Erythroblast (primary cell): ENCODE measurements at places on chromosomes 12 and 14.

DNA sequence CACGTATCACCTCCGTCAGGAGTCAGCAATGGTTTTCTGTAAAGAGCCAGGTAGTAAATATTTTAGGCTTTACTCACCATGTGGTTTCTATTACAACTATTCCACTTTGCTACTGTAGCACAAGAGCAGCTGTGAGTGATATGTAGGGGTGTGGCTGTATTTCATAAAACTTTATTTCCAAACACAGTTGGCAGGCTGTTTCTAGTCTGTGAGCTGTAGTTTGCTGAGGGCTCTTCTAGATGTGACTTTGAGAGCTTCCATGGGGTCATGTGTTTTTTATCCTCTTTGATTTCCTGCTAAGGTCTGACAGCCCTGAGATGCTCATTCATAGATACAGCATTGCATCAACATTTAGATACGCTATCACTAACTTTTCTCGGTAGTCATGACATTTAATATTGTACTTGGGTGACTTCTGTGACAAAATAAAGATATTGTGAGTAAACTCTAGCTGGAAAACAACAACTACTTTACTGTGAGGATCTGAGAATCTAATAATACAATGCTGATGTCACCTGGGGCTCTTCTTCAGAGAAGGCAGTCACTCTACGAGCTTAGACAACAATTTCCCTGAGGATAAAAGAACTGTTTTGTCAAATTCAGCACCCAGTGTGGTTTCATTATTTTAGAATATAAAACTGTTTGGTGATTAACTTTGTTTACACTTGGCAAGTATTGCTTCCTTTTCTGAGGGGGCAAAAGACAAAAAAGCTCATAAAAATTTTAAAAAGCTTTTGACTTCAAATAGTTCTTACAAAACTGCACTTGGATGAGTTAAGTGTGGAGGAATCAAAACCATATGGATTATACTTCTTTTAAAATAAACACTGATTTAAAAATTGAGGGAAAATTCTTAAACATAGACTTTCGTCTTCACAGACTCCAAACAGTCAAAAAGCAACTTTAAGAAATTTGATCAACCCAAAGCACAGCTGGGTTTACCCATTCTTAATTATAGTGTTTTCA, 231.2 kb upstream of the DCN start:
- no peak for DNase-seq

GRCh38 chr12:13539051-13539450, 342.5 kb downstream of the EMP1 start:
- DNase-seq: no peak

GRCh38 chr14:95136631-95137030, 20.7 kb downstream of the DICER1 start:
- DNase-seq: no peak

- DNase-seq: no peak
These were observed 31.2 kb upstream of the KLC1 start for GRCh38 chr14:103597623-103598377.

GRCh38 chr12:42886160-42886559, 296.6 kb upstream of the PRICKLE1 start:
- no peak for DNase-seq

GRCh38 chr12:58310809-58311622, 369.6 kb downstream of the ATP23 start:
- DNase-seq: peak; percentile 20

GRCh38 chr12:103783744-103784664, 57.0 kb downstream of the NT5DC3 start:
- DNase-seq: no peak

DNA sequence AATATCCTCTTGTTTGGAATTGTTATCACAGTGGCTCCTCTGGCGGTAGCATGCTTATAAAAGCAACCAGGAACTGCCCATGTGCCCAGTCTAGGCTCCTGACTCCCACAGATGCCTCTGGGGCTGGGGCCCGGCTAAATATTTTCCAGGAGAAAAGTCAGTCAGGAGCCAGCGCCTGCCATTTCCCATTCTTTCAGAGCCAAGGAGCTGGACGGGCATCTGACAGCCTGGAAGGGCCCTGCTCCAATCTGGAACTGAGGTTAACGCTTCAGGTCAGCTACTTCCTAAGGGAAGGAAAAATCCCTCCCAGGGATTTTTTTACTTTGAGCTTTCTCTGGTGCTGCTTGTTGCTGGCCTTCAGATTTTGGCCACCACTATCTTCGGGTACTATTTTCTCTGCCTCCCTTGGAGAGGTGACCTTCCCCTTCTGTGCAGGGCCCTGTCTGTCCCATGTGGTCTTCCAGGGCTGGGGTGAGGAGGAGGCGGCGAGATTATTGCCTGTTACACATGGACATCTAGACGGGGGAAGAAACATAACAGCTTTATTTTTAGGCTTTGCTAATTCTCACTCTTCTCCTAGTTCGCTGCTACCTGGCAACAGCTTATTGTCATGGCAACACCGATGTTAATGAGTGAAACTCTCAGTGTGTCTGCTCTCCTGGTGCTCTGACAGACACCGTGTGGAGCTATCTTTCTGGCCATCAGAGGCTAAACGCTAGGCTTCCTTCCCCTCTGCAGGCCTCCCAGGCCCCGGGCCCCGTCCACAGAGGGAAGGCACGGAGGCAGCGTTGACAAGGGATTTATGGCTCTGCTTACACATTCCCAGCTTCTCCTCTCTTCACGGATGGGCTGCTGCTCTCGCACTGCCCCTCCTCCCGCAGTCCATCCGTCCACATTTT, 160.4 kb downstream of the CACNA1C start:
- no peak for DNase-seq

GRCh38 chr14:66649498-66649897, 141.6 kb downstream of the GPHN start:
- DNase-seq: peak; percentile 15

GRCh38 chr14:52402812-52403526, 88.9 kb downstream of the PTGER2 start:
- no peak for DNase-seq

DNA sequence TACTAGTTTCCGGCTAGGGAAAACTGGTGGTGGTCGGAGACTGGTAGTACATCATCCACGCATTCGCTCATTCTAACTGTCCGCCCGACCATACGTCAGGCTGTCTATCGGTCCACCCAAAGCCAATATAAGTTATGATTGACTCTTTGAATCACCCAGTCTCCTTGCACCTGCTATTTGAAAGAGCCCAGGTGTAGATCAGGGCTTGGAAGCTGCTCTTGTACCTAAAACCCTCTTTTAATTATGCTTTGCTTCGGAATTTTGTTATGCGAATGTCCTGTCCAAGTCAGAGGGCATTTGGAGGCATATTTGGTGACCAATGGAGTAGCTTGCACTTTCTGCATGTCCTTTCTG, 5.7 kb upstream of the NKX2-1 start:
- DNase-seq: no peak

DNA sequence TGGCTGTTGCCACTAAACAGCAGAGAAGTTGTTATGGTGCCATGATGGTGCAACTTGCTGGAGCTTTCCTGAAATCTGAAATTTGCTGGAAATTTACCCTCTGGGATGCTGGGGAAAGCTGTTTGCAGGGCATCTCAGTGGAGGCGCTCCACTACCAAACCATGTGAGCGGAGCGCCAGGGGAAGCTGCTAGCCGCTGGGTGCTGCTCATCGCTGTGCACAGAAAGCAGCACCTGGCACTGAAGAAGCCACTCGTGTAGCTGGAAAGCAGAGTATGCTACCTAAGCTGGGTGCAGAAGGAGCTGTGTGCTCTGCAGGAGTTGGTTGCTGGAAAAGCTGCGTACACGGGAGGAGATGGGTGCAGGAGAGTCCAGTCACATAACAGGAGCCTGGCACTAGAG, 53.0 kb downstream of the MSRB3 start:
- no peak for DNase-seq

GRCh38 chr12:82655751-82656150, 31.0 kb upstream of the TMTC2 start:
- DNase-seq: no peak

- peak; percentile 60 for DNase-seq
These were observed 708 bp downstream of the FAR2 start for GRCh38 chr12:29149691-29150281.

GRCh38 chr12:56718149-56718548, 7.0 kb downstream of the NACA start:
- DNase-seq: no peak

GRCh38 chr14:99063620-99064225, 208.3 kb downstream of the BCL11B start:
- DNase-seq: no peak

DNA sequence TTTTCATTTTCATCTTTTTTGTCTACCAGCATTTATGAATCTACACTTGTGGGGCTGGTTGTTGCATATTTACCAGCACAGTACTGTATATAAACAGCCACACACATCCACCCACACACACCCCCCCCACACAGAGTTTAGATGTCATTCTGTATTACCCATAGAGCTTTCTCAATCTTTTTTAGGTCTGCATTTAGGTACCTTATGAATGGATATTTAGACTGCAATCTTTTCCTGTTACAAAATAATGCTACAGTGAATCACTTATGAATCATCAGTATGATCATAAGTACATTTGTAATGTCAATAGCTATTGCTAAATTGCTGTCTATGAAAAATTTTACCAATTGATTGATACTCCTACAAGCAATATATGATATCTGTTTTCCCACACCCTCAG, 67.3 kb upstream of the STK38L start:
- DNase-seq: no peak

GRCh38 chr14:24063263-24063836, 8.0 kb upstream of the CPNE6 start:
- no peak for DNase-seq

DNA sequence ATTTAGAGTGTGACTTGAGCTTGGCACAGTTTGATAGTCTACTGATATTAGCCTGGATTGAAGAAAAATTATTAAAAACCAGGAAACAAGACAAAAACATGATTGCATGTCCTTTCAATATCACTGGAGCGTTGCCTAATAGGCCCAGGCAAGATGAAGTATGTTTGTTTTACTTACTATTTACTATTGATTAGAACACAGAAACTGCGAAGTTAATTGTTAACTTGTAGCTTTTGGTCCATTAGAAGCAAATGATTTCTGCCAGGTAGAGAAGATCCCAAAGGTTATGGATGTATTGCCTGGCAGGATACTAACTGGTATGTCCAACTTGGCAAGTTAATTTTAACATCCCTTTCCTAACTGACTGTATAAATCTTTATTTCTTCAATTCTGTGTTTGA, 268.9 kb downstream of the ETNK1 start:
- no peak for DNase-seq

GRCh38 chr14:59292921-59293534, 104.6 kb downstream of the DAAM1 start:
- no peak for DNase-seq

GRCh38 chr12:39722504-39722903, 102.9 kb upstream of the ABCD2 start:
- DNase-seq: no peak

GRCh38 chr12:64082866-64083268, 139.2 kb downstream of the KICS2 start:
- DNase-seq: no peak

DNA sequence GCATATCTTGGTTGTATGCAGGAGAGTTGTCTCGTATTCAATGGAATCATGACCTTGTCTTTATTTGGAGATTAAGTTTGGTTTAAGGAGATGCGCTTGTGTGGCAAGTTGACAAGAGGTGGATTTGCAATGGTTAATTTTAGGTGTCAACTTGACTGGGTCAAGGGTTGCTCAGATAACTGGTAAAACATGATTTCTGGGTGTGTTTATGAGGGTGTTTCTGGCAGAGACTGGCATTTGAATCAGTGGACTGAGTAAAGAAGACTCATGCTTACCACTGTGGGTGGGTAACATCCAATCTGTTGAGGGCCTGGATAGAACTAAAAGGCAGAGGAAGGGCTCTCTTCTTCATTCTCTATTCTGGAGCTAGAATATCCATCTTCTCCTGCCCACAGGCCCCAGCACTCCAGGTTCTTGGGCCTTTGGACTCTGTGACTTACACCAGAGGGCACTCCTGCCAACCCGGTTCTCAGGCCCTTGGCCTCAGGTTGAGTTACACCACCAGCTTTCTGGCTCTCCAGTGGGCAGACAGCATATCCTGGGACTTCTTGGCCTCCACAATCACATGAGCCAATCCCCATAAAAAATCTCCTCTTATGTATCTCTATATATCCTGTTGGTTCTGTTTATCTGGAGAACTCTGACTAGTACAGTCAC, 141.5 kb upstream of the ARID2 start:
- no peak for DNase-seq

DNA sequence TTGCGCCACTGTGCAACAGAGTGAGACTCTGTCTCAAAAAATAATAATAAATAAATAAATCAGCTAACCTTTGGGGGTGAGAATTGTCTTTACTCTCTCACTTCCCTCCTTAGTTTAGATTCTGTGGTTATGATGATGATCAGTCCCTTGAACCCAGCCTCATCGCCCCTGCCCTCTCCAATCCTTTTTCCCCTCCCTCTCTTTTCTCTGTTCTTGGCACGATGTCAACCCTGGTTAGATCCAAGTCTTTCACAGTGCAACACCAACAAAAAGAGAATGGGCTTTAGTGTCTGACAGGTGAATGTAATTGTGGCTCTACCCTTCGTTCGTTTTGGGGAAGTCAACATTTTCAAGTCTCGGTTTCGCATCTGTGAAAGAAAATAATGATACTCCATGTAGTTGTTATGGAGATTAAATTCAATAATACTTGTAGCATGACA, 59.0 kb downstream of the NTN4 start:
- no peak for DNase-seq

GRCh38 chr14:50085570-50086320, 30.6 kb downstream of the VCPKMT start:
- DNase-seq: no peak

DNA sequence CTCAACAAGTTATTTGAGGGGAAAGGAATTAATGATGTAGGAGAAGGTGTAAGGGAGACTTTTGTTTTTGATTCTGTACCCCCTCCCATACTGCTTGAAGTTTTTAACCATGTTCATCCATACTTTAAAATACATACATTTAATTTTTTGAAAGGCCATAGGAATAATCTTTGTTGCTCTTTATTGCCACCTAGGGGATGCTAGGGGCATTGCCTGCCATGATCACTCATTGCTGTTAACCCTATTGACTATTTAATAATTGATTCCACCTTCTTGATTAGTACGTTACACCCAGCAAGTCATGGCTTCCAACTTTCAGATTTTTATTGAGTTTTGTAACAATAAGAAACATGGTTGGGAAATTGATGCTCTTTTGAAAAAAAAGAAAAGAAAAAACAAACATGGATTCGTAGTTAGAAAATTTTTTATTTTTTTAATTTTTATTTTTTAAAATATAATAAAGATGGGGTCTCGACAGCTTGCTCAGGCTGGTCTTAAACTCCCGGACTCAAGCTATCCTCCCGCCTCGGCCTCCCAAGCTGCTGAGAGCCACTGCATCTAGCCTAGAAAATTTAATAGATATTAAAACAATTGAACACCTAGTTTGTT, 8.5 kb upstream of the PRKAB1 start:
- DNase-seq: peak; percentile 63

GRCh38 chr14:104698688-104699425, 9.4 kb downstream of the INF2 start:
- DNase-seq: no peak

- no peak for DNase-seq
These were observed 25.6 kb downstream of the UNC79 start for GRCh38 chr14:93456356-93456755.
